ENCODE measurements at places on chromosomes 4 and X. TPM values are rescaled to one million over a fixed set of nuclear protein-coding genes. Genes with fewer than 3 reads are reported as not detected.

GRCh38 chrX:3518870-3519269 is 172.4 kb upstream of the MXRA5 start:
- peak overlapping the region; percentile 64 for H3K4me3 ChIP-seq
- no peaks in the 10 kb centered on the region for H3K36me3 ChIP-seq
- H3K4me1 ChIP-seq: peaks cover 74% of the 10 kb centered on the region
- peak; percentile 95 for DNase-seq
- H3K27me3 ChIP-seq: no peaks in the 10 kb centered on the region

- H3K4me3 ChIP-seq: no peak overlapping the region
- peaks cover 16% of the 10 kb centered on the region for H3K4me1 ChIP-seq
- no peak overlapping the region for H3K27ac ChIP-seq
Observed at GRCh38 chr4:119540249-119540648, 88.4 kb downstream of the PDE5A start.

DNA sequence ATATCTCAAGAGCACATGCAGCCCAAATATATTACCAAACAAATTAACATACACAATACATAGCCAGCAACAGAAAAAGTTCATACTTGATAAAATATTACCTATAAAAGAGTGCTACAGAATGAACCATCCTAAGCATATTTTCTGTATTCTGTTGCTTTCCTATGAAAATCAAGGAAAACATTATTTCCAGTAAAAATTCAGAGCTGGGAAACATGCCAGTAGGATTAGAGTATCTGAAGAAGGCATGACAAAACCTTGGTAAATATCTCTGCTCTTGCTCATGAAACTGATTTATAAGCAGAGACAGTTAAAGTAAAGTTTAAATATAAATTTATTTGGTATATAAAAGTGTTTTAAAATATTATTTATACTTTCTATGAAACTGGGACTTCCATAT is 599.7 kb downstream of the ARAP2 start:
- no peaks in the 10 kb centered on the region for H3K36me3 ChIP-seq
- H3K27me3 ChIP-seq: no peaks in the 10 kb centered on the region
- no peak overlapping the region for H3K27ac ChIP-seq
- no peak overlapping the region for H3K4me3 ChIP-seq
- DNase-seq: no peak

DNA sequence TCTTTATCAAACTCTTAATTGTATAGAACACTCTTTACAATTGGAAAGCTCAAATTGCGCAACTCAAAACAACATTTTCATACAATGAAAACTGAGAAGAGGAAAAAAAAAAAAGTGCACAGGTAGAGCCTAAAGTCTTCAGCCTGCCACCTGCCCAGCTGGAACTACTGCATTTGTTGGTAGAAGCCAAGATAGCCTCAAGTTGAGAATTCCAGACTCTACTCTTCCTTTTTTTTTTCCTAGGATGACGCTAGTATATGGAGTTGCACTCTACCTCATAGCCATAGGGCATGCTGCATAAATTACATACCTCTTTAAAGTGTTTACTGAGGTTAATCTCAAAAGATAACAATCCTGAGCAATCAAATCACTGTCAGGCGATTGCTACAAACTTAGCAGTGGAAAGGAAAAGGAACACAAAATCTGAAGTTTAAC is 13.6 kb downstream of the ABCG2 start:
- no peak overlapping the region for H3K4me3 ChIP-seq
- no peak for DNase-seq
- H3K36me3 ChIP-seq: no peaks in the 10 kb centered on the region
- peaks cover 3% of the 10 kb centered on the region for H3K27me3 ChIP-seq

- no peaks in the 10 kb centered on the region for H3K27me3 ChIP-seq
- no peak overlapping the region for H3K4me3 ChIP-seq
- no peaks in the 10 kb centered on the region for H3K36me3 ChIP-seq
- H3K27ac ChIP-seq: no peak overlapping the region
- DNase-seq: no peak
Observed at GRCh38 chrX:114717921-114718320, 134.0 kb downstream of the HTR2C start.

DNA sequence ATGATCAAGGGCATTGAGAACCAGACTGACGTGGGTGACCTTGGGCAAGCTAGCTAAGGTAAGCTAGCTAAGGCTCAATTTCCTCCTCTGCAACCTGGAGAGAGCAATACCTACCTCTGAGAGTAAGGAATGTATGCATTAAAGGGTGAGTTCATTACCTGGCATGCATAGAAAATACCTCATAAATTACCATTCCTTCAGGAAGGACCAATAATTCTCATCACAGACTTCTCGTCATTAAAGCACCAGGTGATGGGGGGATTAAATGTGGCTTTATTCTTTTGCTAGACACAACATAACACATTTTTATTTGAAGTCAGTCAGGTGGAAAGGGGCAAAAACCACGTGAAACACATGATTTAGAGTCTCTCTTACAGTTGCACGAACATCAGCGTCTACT is 21.5 kb downstream of the EGFL6 start:
- H3K27me3 ChIP-seq: no peaks in the 10 kb centered on the region
- H3K27ac ChIP-seq: no peak overlapping the region
- no peak for DNase-seq
- no peaks in the 10 kb centered on the region for H3K4me1 ChIP-seq
- H3K36me3 ChIP-seq: no peaks in the 10 kb centered on the region

DNA sequence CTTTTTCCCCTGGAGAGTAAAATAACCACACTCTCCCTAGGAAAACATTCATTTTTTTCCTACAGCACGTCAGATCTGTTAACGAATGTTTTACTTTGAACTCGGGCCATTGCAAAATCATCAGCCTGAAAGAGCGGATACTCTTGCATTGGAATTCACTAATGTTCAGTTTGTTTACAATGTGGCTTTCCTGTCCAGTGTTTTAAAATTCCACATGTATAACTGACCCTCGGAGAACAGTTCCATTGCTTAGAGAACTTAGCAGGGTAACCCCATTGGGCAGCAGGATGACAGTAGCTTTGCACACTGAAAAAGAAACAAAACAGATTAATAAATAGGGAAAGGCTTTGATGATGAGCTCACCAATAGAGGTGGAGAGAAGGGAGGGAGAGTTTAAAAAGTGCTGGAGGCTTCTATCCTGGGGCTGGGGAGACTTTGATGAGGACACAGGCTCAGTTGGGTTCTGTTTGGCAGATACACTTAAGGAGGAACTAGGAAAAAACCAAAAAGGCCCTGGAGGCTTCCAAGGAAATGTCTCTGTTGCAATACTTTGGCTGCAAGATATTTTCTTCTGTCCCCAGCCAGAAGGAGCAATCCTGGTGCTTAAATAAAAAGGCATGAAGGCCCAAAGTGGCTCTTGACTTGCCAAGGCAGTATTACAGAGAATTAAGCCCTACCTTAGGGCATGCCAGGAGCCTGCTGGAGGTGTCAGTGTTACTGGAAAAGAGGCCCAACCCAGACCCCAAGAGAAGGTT is 143.1 kb downstream of the ARSF start:
- DNase-seq: peak; percentile 69
- H3K36me3 ChIP-seq: no peaks in the 10 kb centered on the region
- H3K27me3 ChIP-seq: no peaks in the 10 kb centered on the region

DNA sequence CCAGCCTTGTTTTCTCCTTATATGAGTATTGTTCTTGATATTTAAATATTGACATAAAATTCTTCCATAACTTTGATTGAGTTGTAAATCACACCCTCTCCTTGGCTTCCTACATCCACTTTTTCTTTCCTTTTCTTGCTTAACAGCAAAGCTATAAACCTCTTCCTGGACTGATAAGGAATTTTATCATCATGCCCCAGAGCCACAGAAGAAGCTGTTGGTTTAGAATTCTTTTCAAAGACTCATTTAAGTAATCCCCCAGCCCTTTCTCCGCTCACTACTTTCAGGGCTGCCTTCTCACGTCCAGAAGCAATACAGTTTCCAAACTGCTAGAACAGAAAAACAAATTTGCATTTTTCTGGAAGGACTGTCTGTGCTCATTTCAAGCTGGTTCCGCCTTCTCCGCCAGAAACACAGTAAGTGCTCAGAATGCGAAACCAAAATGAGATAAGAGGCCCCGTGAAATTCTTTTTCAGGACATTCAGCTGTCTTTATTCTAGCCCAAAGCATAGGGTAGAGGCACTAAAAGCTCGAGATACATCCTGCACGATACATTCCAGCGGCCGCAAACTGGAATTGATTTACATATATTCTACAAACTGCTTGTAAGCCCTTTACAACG is 849 bp downstream of the MID1 start:
- no peaks in the 10 kb centered on the region for H3K27me3 ChIP-seq
- H3K36me3 ChIP-seq: no peaks in the 10 kb centered on the region
- peak overlapping the region; percentile 65 for H3K27ac ChIP-seq
- peak overlapping the region; percentile 89 for H3K4me3 ChIP-seq
- peaks cover 27% of the 10 kb centered on the region for H3K4me1 ChIP-seq

GRCh38 chr4:140906993-140907962 is 151.1 kb upstream of the TBC1D9 start:
- DNase-seq: peak; percentile 20
- no peaks in the 10 kb centered on the region for H3K36me3 ChIP-seq
- H3K27ac ChIP-seq: no peak overlapping the region

GRCh38 chr4:105520819-105521790 is 31.3 kb upstream of the ARHGEF38 start:
- no peak overlapping the region for H3K4me3 ChIP-seq
- no peaks in the 10 kb centered on the region for H3K36me3 ChIP-seq
- no peak overlapping the region for H3K27ac ChIP-seq
- peak; percentile 51 for DNase-seq

DNA sequence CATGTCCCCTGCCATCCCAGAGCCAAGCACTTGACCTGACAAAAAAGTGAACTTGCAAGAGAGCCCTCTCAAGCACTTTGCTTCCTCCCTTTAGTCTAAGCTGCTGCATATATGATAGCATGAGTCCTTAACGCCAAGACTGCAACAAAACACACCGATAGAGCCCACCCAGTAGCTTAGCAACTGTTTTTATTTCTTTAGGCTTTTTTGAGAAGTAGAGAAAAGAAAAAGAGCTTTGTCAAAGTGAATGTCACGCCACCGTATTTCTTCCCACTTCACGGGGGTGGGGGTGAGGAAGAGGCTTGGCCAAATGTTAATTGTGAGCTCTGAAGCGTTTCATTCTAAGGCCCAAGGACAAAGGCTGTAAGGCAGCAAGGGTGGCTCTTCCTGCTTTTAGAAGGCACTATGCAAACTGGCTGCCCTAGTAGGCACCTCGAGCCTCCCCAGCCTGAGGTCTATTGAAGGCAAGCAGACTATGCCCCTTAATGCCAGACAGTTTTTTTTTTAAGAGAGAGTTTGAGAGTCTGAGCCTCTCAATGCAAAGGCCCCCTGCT is 138.6 kb downstream of the HS6ST2 start:
- H3K4me3 ChIP-seq: no peak overlapping the region
- DNase-seq: no peak
- H3K27ac ChIP-seq: no peak overlapping the region
- H3K27me3 ChIP-seq: no peaks in the 10 kb centered on the region

DNA sequence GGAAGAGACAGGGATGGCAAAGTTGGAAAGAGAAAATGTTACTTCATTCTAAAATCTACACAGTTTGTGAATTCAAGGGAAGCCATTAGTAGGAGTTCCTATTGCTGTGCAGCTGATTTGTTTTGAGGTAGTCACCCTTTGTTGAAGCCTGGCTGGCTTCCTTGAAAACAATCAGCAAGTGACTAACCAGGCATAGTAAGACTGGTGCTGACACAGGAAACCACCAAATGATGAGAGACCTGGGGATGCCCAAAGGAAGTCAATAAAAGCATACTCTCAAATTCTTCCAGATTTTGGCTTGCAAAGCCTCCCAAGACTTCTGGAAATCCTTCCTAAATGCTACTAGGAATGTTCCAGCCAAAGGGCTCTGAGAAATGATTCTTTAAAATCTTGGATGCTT is 23.9 kb upstream of the PRDM8 start:
- peaks cover 43% of the 10 kb centered on the region for H3K4me1 ChIP-seq
- peak; percentile 96 for DNase-seq
- 0 out of 2 replicates have a peak overlapping the region, but pooled peaks have one; percentile 17 for H3K4me3 ChIP-seq
- H3K27me3 ChIP-seq: no peaks in the 10 kb centered on the region

DNA sequence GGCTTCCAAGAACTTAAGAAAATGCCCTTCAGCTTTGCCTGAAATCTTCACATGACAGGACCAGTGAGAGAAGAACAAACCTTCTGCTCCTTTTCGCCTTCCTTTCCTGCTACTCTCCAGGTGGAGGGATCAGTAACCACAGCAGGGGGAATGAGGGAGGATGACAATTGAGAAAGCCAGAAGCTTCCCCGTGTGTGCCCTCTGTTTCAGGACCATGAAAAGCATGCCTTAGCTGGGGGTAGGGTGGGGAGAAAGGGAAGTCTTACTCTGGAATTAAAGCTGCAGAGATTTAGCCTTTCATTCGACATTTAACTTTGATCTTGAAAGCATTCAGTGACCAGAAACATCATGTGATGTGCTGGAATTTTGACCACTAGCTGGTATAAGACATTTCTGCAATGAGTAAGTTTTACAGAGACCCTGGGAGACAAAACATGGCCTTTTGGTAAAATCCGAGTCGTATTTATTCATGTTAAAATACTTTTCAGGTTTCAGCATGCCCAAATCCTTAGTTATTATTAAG is 10.6 kb upstream of the PUDP start:
- H3K36me3 ChIP-seq: no peaks in the 10 kb centered on the region
- peak overlapping the region; percentile 38 for H3K27ac ChIP-seq
- peak; percentile 12 for DNase-seq
- H3K4me3 ChIP-seq: no peak overlapping the region
- H3K4me1 ChIP-seq: peaks cover 18% of the 10 kb centered on the region

Gene BMP3
- total RNA-seq: 0.11 TPM

Gene GPC3
- total RNA-seq: not detected

Gene SMIM31
- not detected for total RNA-seq

Gene NWD2
- total RNA-seq: not detected

Gene DOK7
- total RNA-seq: not detected

Gene WDR17
- 0.22 TPM for total RNA-seq

Gene GLRB
- 11.3 TPM for total RNA-seq
